ENCODE measurements at places on chromosomes 6 and 20. TPM values are rescaled to one million over a fixed set of nuclear protein-coding genes. Genes with fewer than 3 reads are reported as not detected.
A peak's percentile ranks its signal among the peaks of the same experiment; 100 is the strongest.

The PKHD1 gene
- not detected for total RNA-seq

The EYS gene
- total RNA-seq: under 0.01 TPM

The CPNE5 gene
- total RNA-seq: 29.2 TPM

The GRIK2 gene
- total RNA-seq: 1.5 TPM

The LY6G6F gene
- total RNA-seq: not detected

The UST gene
- 4.0 TPM for total RNA-seq

The CRISP2 gene
- total RNA-seq: not detected

The PLCB4 gene
- total RNA-seq: 23.6 TPM

The ACOT13 gene
- 29.0 TPM for total RNA-seq

The MUC22 gene
- not detected for total RNA-seq

The RBM24 gene
- total RNA-seq: 194 TPM

The MAFB gene
- total RNA-seq: 2.0 TPM

The COL20A1 gene
- 0.85 TPM for total RNA-seq

The RFX6 gene
- not detected for total RNA-seq

The MDC1 gene
- total RNA-seq: 21.9 TPM

The BEND6 gene
- total RNA-seq: 0.09 TPM

GRCh38 chr6:157967020-157967419, 14.6 kb upstream of the SYNJ2 start:
- DNase-seq: no peak

- DNase-seq: no peak
Measured at GRCh38 chr6:129491436-129491835, 218.5 kb downstream of the ARHGAP18 start.

DNA sequence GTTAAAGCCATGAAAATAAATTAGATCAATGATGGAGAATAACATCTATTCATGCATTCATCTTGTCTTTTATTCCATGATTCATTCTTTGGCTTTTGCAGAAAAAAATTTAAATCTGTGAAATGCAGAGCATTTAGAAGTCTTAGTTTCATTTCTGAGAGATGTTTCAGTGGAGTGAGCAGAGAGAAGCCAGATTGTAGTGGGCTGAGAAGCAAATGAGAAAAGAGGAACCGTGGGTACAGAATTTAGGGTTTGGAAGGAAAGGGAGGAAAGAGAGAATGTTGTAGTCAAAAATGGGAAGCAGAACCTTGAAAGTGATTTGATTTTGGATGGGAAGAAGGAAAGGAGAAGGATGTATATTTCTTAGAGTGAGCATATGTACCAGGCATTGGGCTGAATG, 260.3 kb upstream of the MAN1A1 start:
- DNase-seq: no peak

DNA sequence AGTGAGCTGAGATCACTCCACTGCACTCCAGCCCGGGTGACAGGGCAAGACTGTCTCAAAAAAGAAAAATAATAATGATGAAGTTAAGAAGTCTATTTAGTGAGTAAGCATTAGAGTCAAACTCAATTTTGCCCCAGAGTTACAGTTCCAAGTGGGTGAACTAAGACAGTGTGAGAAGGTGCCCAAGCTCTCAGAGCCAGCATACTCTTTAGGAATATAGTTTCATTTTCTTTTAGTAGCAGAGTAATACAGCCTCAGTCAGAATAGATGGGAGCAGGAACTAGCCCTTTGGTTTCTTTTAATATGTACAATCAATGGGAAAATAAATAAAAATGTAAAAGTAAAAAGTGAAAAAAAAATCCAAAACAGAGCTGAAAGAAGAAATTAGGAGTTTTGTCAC, 87.0 kb upstream of the ADGRF1 start:
- no peak for DNase-seq

DNA sequence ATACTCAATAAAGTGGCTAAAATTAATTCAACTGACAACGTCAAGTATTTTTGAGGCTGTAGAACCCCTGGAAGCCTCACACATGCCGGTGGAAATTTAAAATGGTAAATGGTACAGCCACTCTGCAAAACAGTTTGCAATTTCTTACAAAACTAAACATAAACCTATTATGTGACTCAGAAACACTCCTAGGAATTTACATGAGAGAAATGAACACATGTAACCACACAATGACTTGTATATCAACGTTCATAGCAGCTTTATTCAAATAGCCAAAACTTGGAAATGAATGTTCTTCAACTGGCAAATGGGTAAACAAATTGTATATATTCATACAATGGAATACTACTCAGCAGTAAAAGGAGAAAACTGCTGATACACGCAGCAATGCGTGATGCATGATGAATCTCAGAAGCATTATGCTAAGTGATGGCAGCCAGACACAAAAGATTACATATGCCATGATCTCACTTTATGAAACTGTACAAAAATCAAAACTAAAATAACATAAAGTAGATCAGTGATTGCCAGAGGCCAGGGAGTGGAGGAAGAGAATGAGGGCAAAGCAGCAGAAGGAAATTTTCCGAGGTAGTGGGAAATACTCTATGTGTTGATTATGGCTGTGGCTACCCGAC, 112.5 kb downstream of the FAM50B start:
- DNase-seq: no peak

GRCh38 chr20:57594092-57594951, 25.9 kb downstream of the ZBP1 start:
- peak; percentile 78 for DNase-seq

- no peak for DNase-seq
Measured at GRCh38 chr6:157150076-157150475, 173.2 kb downstream of the TMEM242 start.

- no peak for DNase-seq
Measured at GRCh38 chr6:140494321-140495108, 1120.1 kb upstream of the CITED2 start.

DNA sequence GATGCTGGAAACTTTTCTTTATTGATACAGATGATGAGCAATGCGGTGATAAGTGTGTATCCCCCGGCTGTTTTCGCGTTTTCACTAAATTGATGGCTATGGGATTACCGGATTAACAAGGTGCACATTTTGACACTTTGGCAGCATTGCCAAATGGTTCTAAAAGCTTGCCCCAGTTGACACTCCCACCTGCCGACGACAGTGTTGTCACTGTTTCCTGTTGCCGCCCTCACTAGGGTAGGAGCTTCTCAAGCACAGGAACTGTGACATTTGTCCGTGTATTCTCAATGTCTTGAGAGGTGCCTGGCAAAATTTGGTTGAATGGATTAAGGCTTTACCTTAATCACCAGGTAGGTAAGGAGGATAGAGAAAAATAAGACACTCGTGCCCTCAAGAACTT, 9.8 kb upstream of the MAPK13 start:
- no peak for DNase-seq

- DNase-seq: peak; percentile 75
Measured at GRCh38 chr6:31128093-31128676, 7.9 kb upstream of the CDSN start.

DNA sequence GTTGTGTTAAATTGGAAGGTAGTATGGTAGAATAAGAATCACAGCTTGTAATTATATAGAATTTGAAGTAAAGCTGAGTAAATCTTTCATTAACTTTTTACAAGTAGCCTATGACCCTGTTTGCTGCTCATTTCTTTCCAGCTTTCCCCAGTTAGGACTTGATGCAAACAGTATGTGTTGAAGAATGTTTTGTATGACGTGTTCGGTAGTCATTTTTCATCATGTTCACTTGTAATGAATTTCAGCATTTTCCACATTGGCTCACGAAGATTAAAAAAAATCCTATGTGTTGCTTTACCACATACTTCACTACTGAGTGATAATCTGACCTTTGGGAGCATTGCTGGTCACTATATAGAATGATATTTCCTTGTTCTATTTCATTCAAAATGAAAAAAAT, 162.4 kb downstream of the CDKAL1 start:
- no peak for DNase-seq

- no peak for DNase-seq
Measured at GRCh38 chr20:56372850-56373249, 14.1 kb downstream of the FAM210B start.

GRCh38 chr6:40719671-40720374, 132.7 kb upstream of the LRFN2 start:
- peak; percentile 60 for DNase-seq

- no peak for DNase-seq
Measured at GRCh38 chr20:888057-888456, 28.1 kb downstream of the ANGPT4 start.

DNA sequence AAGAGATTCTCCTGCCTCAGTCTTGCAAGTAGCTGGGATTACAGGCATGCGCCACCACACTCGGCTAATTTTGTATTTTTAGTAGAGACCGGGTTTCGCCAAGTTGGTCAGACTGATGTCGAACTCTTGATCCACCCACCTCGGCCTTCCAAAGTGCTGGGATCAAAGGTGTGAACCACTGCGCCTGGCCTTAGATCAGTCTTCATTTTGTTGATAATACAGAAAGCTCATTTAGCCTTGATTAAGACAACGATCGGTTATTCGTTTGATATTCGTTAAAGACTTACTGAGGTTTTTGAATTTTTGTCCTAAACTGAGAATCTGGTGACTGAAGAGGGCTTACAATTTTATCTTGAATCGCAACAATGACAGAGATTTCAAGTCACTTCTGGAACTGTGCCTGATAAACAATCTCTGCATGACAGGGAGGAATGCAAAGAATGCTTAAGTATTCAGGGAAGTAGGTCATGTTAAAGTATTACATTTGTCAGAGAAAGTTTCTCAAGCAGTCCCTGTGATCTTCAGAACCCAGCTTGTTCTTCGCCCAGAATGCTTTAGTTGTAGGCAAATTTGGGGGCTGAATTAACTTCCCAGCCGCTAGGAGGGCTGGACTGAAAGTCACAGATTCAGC, 14.8 kb downstream of the AKAP12 start:
- peak; percentile 54 for DNase-seq

DNA sequence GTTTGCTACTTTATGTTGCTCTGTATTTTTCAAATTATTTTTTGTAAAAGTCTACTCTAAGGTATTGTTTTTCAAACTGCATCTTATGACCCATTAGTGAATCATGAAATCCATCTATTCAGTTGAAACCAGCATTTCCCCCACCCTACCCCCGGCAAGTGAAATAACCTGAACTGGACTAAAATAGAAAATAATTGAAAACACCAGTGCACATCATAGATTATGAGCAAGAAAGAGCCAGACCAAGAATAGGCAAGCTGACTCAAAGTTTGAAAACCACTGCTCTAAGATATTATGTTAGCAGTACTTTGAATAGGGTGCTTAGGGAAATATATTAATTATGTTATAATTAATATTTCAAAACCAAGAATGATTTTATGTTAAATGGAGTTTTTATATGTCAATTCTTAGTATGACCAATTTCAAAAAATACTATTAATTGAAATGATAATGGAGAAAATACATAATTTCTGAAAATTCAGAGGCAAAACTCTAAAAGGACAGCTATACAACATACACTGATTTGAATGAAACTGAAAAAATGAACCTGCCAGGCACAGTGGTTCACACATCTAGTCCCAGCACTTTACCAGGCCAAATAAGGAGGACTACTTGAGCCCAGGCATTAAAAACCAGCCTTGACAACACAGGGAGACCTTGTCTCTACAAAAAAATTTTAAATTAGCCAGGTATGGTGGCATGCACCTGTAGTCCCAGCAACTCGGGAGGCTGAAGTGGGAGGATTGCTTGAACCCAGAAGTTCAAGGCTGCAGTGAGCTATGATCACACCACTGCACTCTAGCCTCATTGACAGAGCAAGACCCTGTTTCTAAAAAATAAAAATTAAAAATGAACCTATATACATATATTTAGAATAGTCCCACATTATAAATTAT, 112.0 kb downstream of the CDK19 start:
- DNase-seq: no peak

- DNase-seq: no peak
Measured at GRCh38 chr6:28884423-28885131, 39.2 kb downstream of the TRIM27 start.

GRCh38 chr6:32167154-32167760, 2.9 kb downstream of the EGFL8 start:
- no peak for DNase-seq

DNA sequence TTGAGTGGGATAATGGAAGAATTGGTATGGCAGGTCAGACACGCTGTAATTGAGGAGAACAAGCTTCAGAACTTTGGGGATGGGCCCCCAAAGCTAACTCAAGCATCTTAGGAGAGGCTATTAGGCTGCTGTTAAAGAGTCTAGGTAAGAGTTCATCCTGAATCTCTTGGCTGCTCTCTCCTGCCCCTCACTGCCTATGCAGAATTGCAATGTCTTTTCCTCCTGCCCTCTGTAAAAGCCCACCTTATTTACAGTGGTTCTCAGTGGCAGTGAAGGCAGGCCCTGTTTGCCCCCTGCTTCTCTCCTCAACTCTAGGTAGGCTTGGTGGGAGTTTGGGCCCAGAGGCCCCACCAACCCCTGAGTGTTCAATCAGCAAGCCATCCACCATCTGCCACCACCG, 55.0 kb downstream of the LYRM2 start:
- no peak for DNase-seq

GRCh38 chr6:4727671-4728435, 48.4 kb upstream of the CDYL start:
- DNase-seq: peak; percentile 10

DNA sequence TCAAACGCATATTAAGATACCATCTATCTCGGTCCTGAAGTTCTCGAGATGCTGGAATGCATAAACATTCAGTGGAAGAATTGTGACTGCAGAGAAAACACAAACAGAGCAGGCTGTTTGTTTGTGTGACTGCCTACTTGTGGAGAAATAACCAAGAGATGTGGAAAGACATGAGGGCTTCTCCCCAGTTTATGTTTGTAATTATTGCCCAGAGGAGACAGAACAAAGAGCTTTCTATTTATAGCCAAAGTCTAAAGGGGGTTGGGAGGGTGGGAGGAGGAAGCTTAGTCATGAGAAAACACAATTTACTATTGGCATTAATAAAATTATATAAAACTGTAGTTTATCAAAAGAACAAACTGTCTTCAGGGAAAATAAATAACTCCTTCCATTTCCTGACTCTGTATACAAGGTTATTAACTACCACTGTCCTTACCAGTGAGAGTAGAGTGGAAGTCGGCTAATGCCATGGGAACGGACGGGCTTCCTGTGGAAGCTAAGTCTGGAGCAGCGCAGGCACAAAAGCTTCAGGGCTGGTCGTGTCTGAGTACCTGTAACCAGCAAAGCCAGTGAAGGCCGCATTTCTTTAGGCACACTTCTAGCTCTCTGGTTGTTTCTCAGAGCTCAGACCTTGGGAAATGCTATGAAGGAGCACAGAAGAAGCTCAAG, 200.2 kb upstream of the SUPT3H start:
- no peak for DNase-seq

GRCh38 chr6:144855812-144856531, 570.8 kb downstream of the UTRN start:
- no peak for DNase-seq

GRCh38 chr6:6320901-6321300, 439 bp upstream of the F13A1 start:
- DNase-seq: no peak

- DNase-seq: no peak
Measured at GRCh38 chr6:153015094-153015640, 12.7 kb upstream of the MTRF1L start.

- peak; percentile 78 for DNase-seq
Measured at GRCh38 chr20:52312132-52312729, 120.7 kb upstream of the ZFP64 start.

DNA sequence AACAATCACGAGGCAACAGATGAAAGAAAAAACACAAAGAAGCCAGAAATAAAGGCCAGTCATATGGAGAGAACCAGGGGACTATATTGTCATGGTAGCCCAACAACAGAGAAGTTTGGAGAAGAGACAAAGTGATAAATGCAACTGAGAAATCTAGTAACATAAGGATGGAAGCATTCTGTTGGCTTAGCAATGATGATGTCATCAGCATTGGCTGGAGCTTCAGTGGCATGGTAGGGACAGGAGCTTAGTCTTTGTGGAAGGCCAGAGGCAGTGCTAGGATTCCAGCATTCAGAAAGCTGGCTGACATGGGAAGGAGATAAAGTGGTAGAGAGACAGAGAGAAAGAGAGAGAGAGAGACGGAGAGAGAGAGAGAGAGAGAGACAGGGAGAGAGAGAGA, 276.4 kb downstream of the TRDN start:
- DNase-seq: no peak

Data from cardiac muscle cell (in vitro differentiated cells and primary cell).